ENCODE measurements at places on chromosomes 2 and 18.

- no peak for DNase-seq
Observed at GRCh38 chr2:165891345-165891744, 62.2 kb downstream of the TTC21B start.

- no peak for DNase-seq
Observed at GRCh38 chr18:29309366-29309765, 1132.4 kb upstream of the CDH2 start.

GRCh38 chr2:4445821-4446220 lies 742.4 kb downstream of the DCDC2C start:
- no peak for DNase-seq

- DNase-seq: no peak
Observed at GRCh38 chr2:118168615-118169014, 80.3 kb downstream of the INSIG2 start.

GRCh38 chr2:240896871-240897692 lies 1.1 kb upstream of the MAB21L4 start:
- DNase-seq: peak; percentile 43

DNA sequence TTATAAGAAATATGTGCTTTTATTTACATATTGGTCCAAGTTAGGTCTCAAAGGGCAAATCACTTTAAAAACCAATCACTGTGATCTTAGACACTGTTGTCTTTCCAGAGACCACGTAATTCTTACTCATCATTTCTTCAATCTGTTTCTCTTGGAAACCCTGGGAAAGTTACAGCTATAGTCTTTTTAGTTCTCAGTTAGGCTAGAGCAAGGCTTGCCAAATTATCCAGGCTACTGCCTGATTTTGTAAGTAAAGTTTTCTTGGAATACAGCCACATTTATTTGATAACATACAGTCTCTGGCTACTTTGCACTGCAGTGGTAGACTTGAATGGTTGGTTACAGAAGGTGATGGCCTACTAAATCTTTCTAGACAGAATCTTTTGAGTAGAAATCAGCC lies 106.0 kb downstream of the KIAA1328 start:
- no peak for DNase-seq

DNA sequence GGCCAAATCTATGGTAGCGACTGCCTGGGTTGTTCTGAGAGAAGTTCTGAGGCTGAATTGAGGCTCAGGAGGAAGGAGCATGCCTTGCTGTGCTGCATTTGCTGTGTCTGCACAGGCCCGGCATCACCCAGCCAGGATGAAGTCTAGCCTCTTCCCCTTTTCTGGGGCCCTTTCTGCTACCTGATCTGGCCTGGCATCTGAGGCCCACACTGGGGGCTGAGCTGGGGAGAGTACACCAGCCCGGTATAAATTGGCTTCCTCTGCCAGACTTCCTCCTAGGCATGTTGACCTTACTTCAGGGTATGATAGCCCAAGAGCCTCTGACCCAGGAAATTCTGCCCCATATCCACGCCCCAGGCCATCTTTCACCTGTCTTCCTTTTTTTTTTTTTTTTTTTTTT lies 30.0 kb downstream of the MRPL35 start:
- DNase-seq: no peak

GRCh38 chr18:4208366-4208765 lies 246.7 kb downstream of the DLGAP1 start:
- DNase-seq: no peak

Measured in breast epithelium (tissue), 4 donors.